CD4-positive, alpha-beta memory T cell (primary cell): ENCODE measurements at places on chromosomes 1 and 21.

DNA sequence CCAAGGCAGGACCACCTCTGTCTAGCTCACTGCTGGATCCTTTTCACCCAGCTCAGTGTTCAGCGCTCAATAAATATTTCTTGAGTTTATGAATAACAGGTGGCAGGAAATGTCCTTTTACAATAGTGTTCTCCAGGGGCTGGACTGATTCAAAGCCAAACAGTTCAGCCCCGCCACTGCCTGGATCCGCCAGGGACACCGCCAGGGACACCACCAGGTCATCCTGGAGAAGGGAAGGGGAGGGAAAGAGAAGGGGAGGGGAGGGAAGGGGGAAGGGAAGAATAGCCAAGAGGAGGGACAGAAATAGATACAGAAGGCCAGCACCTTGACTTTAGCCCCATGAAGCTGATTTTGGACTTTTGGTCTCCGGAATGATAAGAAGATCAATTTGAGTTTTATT is 255.6 kb downstream of the GRIK3 start:
- no peak for DNase-seq
- no peak overlapping the region for H3K27ac ChIP-seq
- H3K4me1 ChIP-seq, result no peaks in the 10 kb centered on the region

- no peak overlapping the region for H3K27ac ChIP-seq
- no peak overlapping the region for H3K4me3 ChIP-seq
- H3K4me1 ChIP-seq, result no peaks in the 10 kb centered on the region
- no peaks in the 10 kb centered on the region for H3K36me3 ChIP-seq
- DNase-seq, result no peak
Measured at GRCh38 chr1:220363196-220363837, 91.1 kb upstream of the RAB3GAP2 start.

DNA sequence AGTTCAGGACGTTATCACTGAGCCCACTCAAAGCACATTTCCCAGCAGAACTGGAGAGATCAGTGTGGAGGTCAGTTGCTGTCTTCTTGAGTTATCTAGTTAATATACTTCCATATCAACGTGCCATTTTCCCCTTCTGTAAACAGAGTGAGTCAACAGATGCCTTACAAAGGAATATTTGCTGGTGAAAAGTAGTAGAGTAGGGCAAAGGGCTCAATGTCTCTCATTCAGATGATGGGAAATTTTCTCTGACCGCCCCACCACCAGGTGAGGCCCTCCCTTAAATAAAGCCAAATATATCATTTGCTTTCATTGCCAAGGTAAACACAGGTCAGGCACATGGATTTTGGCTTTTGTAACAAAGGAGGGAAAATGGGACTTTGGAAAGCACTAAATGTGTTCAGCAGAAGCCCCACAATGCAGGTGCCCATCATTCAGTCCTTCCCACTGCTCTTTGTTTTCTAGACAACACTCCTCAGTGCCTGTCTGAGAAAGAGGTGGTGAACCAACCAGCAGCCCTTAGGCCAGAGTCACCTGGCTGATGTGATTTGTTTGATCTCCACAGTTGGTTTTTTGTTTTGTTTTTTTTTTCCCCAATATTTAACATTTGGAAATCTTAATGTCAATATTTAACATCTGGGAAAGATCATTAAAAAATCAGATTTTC is 40.5 kb upstream of the SAMD13 start:
- no peaks in the 10 kb centered on the region for H3K36me3 ChIP-seq
- no peak for DNase-seq
- H3K27ac ChIP-seq, result no peak overlapping the region
- H3K4me1 ChIP-seq, result no peaks in the 10 kb centered on the region

DNA sequence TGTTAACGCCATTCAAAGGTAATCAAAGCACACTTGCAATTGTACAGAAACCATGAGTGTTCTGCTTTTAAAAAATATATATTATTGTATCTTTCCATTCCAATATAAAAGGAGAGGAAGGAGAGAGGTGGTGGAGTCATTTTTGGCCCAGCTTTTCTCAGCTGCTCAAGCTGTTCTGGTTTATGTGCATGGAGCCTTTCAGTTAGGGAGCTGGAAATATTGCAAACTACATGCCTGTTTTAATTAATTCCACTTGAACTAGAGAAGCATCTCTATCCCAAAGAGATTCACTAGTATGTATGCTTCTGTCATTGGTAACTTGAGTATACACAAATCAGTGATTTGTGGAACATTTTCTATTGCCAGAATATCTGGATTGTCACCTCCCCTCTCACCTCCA is 28.5 kb upstream of the C1orf105 start:
- H3K27me3 ChIP-seq, result no peaks in the 10 kb centered on the region
- peaks cover 37% of the 10 kb centered on the region for H3K4me1 ChIP-seq
- no peaks in the 10 kb centered on the region for H3K36me3 ChIP-seq
- H3K4me3 ChIP-seq, result no peak overlapping the region

GRCh38 chr1:83769594-83770318 is 229.2 kb downstream of the TTLL7 start:
- DNase-seq, result no peak
- no peaks in the 10 kb centered on the region for H3K36me3 ChIP-seq
- no peak overlapping the region for H3K4me3 ChIP-seq
- H3K27me3 ChIP-seq, result no peaks in the 10 kb centered on the region
- no peaks in the 10 kb centered on the region for H3K4me1 ChIP-seq
